Stimulated activated CD4-positive, alpha-beta T cell treated with anti-CD3 and anti-CD28 coated beads, TNF-alpha, amount 100 ng/mL, for 1 hour (primary cell): ENCODE measurements at places on chromosomes 4 and X.

- no peak for DNase-seq
Observed at GRCh38 chr4:168475745-168476144, 4.5 kb downstream of the DDX60L start.

GRCh38 chr4:7037425-7037824, 5.7 kb upstream of the TADA2B start:
- no peak for DNase-seq

DNA sequence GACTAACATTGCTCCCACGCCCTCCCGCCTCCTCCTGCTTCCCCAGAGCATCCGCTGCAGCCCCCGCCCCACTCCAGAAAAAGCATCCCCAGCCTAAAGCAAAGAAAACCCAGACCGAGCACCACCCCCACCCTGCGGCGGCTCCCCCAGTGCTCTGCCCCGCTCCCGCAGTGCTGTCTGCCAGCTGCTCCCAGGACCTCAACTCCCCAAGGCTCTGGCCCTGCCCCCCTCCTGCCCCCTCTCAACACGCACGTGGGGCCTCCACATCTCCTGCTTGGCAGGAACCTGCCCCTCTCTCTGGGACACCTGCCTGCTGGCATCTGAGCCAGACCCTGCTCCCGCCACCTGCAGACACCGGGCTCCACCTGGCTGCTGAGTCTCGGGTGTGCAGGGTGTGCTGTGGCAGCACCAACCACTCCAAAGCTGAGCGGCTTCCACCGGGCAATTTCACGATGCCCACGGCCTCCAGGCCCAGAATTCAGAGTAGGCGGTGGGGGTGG, 79.4 kb downstream of the FAM53A start:
- DNase-seq = no peak

- no peak for DNase-seq
Observed at GRCh38 chr4:152610131-152610530, 69.7 kb downstream of the TMEM154 start.

GRCh38 chrX:141960578-141960977, 56.9 kb downstream of the MAGEC1 start:
- no peak for DNase-seq

GRCh38 chr4:94459462-94460161, 7.9 kb downstream of the PDLIM5 start:
- no peak for DNase-seq

- no peak for DNase-seq
Observed at GRCh38 chr4:124640022-124640730, 72.4 kb downstream of the ANKRD50 start.

GRCh38 chr4:2251073-2251794, 9.3 kb upstream of the HAUS3 start:
- DNase-seq = no peak

- DNase-seq = no peak
Observed at GRCh38 chr4:111268769-111269414, 646.0 kb upstream of the PITX2 start.

DNA sequence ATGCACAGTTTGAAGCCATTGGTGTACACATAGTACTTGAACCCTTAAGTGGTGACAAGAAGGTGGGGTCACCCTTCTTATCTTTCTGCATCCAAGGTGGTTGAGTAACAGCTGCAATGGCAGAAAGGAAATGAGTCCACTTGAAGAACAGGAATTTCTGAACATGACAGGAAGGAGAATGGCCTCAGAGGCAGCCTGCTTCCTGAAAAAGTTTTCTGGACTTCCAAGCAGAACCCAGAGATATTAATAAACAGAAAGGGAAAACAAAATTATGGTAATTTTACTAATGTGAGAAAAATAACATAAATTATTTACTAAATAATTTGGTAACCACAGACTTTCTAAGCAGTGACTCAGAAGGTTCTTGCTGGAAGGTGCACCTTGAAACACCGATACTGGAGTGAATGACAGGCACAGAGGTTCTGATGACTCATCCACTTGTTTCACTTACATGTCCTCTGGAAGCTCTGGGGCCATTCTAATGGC, 119.9 kb upstream of the HS3ST1 start:
- DNase-seq = no peak

DNA sequence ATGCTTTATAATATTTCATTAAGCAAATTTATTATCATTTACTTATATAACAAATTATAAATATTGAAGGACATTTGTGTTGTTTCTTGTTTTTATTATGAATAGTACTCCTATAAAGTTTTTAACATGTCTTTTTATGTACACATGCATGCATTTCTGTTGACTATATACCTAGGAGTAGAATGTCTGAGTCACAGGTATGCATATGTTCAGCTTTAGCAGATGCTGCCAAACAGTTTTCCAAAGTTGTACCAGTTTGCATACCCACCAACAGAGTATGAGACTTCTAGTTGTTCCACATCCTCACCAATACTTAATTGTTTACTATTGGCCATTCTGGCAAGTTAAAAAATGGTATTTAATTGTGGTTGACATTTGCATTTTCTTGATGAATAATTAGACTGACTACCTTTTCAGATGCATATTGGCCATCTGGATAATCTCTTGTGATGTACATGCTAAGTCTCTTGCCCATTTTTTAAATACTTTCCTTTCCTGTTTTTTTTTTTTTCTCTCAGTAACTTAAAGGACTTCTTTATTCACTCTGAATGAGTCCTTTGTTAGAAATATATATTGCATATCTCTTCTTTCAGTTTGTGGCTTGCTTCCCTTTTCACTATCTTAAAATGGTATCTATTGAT, 132.2 kb upstream of the TRIM2 start:
- no peak for DNase-seq

DNA sequence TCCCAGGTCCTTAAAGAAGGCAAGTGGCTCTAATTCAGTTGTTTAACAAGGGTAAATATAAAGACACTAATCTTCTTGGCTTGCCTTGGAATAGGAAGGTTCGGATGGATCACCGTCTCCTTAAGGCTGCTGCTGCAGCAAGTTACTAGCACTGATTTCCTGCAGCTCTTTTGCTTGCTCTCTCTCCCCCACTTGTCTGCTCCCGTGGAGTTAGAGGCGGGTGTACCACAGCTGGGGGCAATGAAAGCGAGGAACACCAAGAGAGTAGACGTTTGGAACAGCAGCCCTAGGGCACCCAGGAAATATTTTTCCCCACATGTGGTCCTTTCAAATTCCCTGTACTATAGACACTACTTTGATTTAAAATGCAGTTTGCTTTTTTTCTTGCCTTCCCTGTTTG, 202.2 kb downstream of the SH2D1A start:
- no peak for DNase-seq

- DNase-seq = no peak
Observed at GRCh38 chrX:56505866-56506265, 57.6 kb upstream of the UBQLN2 start.

GRCh38 chr4:33013282-33013681, 2293.1 kb downstream of the PCDH7 start:
- DNase-seq = no peak

DNA sequence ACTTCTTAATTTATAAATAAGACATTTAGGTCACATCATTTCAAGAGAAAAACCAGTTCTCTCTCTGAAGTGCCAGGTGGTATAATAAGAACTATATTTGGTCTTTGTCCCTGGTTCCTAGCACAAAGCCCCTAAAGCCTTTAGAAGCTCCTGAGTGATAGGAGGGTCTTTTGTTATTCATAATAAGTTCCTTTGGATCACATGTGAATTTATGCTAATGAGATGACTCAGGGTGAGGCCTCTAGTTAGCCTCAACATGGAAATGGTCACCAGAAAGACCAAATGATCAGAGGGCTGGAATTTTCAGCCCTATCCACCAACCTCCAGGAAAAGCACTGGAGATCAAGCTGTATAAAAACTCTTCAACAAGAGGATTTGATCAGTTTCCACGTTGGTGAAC, 68.1 kb upstream of the BLTP1 start:
- no peak for DNase-seq

GRCh38 chrX:153816831-153817690, 13.3 kb downstream of the PDZD4 start:
- DNase-seq = no peak

- no peak for DNase-seq
Observed at GRCh38 chr4:7134737-7135388, 57.5 kb upstream of the SORCS2 start.

- no peak for DNase-seq
Observed at GRCh38 chrX:102835504-102836146, 101.4 kb upstream of the RAB40AL start.

DNA sequence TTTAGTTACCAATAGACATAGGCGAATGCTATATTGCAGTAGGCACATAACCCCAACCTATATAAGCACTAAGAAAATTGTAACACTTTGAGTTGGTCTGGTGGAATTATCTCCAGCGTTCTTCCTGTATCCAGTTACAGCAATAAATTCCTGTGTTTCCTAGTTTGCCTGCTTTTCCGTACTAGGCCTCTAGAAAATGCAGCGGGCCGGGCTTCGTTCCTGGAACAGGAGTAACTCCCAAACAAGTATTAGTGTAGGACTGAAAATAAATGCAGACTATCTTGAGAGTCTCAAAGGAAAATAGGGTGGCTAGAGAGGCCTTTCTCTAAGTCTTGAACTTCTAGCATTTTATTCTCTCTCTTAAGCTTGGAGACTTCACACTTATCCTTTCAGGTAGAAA, 159.8 kb downstream of the OR13H1 start:
- DNase-seq = no peak

DNA sequence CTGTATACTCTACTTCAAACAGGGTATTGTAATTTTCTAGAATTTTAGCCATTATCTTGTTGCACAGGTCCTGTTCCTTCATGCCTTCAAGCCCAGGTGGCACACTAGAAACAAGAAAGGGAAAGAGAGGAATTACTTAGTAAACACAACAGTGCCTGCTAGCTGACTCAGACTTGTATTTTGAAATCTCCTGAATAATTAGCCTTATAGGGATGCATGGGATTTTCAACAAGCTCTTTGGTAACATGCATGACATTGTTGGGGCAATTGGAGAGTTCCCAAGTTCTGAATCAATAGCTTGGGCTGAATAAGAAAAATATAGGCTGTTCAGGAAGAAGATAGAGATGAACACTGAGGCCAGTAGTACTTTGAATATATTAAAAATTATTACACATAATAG, 118.8 kb downstream of the FAM13A start:
- no peak for DNase-seq

- no peak for DNase-seq
Observed at GRCh38 chrX:125287282-125287681, 32.4 kb upstream of the TEX13C start.

- DNase-seq = no peak
Observed at GRCh38 chrX:118666521-118666920, 60.9 kb upstream of the IL13RA1 start.

DNA sequence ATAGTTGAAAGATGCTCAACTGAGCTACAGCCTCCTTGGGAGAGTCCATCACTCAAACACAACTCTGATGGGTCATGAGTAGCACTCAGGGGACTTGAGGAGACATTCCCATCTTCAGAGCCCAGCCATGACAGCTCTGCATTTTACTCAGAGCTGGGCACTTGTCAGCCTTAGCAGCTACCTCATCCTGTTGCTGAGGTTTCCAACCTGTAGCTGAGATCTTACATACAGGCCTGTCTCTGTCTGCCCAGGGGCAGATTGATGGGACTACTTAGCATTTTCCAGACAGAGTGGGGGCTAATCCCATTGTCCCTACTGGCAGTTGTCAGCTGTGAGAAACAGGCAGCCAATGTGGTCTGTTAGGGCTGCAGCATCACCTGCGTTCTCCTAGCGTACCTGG, 3.5 kb downstream of the FHDC1 start:
- no peak for DNase-seq

DNA sequence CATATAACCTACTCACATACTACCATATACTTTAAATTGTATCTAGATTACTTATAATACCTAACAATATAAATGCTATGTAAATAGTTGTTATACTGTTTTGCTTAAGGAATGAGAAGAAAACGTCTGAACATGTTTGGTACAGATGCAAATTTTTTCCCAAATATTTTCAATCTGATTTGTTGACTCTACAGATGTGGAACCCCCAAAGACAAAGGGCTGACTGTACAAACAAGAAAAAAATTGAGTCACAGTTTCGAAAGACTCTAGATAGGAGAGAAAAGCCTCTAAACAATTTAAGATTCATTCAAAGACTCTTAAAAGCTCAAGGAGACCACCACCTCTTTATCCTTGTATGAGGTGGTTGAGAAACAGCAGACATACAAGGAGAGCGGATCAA, 142.8 kb downstream of the SLC7A11 start:
- no peak for DNase-seq

DNA sequence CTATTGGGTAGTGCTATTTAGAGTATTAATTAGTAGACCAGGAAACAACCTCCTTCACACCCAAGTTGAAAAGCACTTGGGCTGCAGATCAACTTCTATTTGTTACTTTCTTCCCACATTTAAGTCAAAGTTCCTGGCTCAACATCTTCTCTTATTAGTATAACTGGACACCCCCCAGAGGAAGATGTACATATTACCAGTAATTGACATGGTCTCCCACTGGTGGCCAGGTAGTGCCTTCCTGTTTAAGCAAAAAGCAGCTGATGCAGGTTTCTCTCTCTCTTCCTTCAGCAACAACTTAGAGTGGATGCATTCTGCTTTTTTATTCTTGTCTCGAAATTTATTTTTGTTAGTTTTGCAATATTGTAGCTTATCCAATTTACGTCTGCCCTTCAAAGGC, 438.1 kb downstream of the GBA3 start:
- no peak for DNase-seq

- DNase-seq = no peak
Observed at GRCh38 chrX:103170216-103170615, 44.7 kb upstream of the BEX4 start.

- DNase-seq = peak; percentile 29
Observed at GRCh38 chr4:110197529-110198042, 829 bp downstream of the ELOVL6 start.

DNA sequence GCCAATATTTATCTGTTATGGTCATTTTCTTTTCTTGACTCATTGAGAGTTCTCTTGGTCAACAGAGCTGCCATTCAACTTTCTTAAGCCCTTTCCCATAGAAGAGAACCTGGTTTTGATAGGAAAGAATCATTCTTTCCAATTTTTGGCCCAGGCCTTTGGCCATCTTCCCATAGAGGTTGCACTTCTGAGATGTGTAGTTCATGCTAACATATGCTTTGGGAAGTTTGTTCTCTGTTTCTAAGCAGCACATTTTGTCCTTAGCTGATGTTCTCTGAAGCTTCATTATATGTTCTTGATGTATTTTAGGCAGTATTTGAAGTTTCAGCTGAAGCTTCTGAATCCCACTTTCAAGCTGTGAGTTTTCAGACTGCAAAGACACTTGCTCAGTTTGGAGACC, 161.1 kb downstream of the VEGFC start:
- DNase-seq = no peak

GRCh38 chr4:150268444-150268843, 190.2 kb downstream of the DCLK2 start:
- DNase-seq = no peak

DNA sequence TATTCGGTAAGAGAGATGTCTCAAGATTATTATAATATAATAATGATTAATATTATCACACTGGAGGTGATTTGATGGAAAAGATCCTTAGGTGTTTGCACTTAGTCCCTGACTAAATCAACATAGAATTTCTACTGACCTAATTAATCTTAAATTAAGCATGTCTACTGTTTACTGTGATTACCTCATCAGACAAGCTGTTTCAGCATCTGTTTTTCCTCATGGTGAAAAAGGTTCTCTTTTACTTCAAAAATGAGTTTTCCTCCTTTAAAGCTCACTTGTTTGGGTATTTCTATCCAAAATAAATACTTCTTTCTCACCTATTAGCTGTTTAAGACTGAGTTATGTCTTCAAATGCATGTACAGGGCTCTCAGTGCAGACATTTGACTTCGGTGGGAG, 407.8 kb downstream of the NKX6-1 start:
- no peak for DNase-seq
